ENCODE measurements at places on chromosomes 3 and 15. TPM values are rescaled to one million over a fixed set of nuclear protein-coding genes. Genes with fewer than 3 reads are reported as not detected.

DNA sequence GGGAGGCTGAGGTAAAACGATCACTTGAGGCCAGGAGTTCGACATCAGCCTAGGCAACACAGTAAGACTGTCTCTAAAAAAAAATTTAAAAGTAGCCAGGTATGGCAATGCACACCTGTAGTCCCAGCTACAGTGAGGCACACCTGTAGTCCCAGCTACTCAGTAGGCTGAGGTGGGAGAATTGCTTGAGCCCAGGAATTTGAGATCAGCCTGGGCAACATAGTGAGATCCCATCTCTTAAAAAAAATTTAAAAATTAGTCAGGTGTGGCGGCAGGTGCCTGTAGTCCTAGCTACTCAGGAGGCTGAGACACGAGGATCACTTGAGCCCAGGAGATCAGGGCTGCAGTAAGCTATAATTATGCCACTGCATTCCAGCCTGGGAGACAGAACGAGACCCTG, 6.8 kb downstream of the MESD start:
- H3K4me3 ChIP-seq, result no peak overlapping the region
- peaks cover 9% of the 10 kb centered on the region for H3K4me1 ChIP-seq
- no peaks in the 10 kb centered on the region for H3K27me3 ChIP-seq
- no peaks in the 10 kb centered on the region for H3K36me3 ChIP-seq

GRCh38 chr3:140086642-140087041, 151.7 kb downstream of the CLSTN2 start:
- H3K4me3 ChIP-seq, result no peak overlapping the region
- no peaks in the 10 kb centered on the region for H3K4me1 ChIP-seq
- no peak overlapping the region for H3K27ac ChIP-seq
- no peaks in the 10 kb centered on the region for H3K36me3 ChIP-seq
- no peaks in the 10 kb centered on the region for H3K27me3 ChIP-seq

GRCh38 chr3:21392526-21392925, 358.5 kb downstream of the ZNF385D start:
- DNase-seq, result no peak
- H3K4me3 ChIP-seq, result no peak overlapping the region
- H3K36me3 ChIP-seq, result no peaks in the 10 kb centered on the region
- H3K4me1 ChIP-seq, result no peaks in the 10 kb centered on the region
- H3K27me3 ChIP-seq, result no peaks in the 10 kb centered on the region
- H3K27ac ChIP-seq, result no peak overlapping the region

DNA sequence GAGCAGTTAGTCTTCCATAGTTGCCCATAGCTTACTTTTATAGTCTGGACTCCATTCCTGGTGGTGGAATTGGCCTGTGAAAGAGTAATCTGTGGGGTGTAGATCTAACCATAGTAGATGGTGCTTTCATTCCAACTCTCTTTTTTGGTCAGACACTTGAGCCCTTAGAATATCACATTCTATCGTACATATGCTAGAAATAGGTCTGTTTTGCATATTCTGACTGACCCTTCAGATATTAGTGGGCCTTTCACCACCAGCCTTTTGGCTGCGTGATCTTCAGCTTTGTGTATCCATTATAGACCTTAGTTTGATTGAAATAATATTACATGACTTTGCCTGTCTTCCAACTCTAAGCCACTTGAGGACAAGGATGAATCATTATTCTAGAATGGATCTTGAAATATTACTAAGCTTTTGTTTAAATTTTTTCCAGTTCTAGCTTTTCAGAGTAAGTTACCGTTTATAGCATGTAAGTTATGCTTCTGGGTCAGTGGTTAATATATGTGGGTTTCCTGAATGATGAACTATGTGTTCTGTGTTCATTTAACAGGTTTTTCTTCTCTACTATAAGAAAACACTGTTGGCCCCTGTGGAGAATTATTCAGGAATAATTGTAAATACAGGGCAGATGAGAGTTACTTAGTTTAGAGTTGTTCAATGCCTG, 8.7 kb downstream of the RAB7A start:
- peak overlapping the region; percentile 99 for H3K27ac ChIP-seq
- H3K36me3 ChIP-seq, result no peaks in the 10 kb centered on the region
- H3K27me3 ChIP-seq, result no peaks in the 10 kb centered on the region
- peaks cover 74% of the 10 kb centered on the region for H3K4me1 ChIP-seq
- no peak for DNase-seq

DNA sequence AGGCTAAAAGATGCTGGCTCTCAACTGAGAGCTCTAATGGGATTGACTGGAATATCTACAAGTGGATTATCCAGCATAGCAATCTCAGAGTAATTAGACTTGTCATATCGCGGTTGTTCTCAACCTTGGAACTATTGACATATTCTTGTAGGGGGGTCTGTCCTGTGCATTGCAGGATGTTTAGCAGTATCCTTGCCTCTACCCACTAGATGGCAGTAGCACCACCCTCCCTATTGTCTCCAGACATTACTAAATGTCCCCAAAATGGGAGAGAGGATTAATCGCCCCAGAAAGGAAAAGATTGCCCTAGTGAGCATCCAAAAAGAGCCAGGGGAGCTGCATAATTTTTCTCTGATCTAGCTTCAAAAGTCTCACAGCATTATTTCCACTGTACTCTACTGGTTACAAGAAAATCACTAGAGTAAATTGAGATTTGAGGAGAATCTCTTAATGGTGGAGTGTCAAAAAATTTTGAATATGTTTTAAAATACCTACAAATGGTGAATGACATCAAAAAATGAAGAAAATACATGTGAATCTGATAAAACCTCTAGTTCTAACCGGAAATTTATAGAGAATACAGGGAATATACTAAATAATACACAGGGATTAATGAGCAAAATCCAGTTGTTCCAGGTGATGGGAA, 388.2 kb upstream of the AGTR1 start:
- no peak overlapping the region for H3K4me3 ChIP-seq
- H3K27ac ChIP-seq, result no peak overlapping the region
- DNase-seq, result no peak
- H3K27me3 ChIP-seq, result no peaks in the 10 kb centered on the region
- no peaks in the 10 kb centered on the region for H3K36me3 ChIP-seq

DNA sequence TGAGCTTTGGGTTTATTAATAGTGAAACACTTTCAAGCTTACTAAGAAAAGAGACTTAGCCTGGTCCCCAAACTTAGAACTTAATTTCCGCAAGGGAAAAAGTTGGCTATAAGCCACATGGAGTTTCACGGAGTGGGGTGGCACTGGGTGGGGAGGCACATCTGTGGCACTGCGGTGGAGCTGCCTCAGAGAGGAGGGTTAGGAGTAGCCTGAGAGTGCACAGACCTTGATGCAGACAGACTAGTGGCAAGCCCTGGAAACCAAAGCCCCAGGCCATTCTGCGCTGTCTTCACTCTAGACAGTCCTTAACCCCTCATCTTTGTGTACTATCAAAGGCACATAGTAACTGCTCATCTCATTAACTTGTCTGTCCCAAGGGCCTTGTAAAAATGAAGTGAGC, 22.0 kb downstream of the CXCR6 start:
- no peaks in the 10 kb centered on the region for H3K27me3 ChIP-seq
- H3K27ac ChIP-seq, result peak overlapping the region; percentile 97
- H3K36me3 ChIP-seq, result no peaks in the 10 kb centered on the region
- peaks cover 49% of the 10 kb centered on the region for H3K4me1 ChIP-seq
- H3K4me3 ChIP-seq, result no peak overlapping the region

DNA sequence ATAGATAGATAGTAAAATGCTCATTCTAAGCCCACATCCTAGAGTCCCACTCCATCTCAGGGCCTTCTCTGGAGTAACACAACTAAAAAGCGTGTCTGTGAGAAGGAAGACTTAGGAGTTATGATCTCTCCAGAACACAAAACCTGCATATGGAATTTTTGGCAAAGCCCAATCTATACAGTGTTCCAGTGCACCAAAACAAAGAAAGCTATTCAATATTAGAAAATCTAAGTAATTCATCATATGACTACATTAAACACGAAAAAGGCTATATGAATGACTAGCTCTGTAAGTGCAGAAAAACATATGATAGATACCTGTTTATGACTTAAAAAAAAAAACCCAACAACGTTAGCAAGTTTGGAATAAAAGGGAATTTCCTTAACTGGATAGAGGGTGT, 27.7 kb downstream of the MTMR10 start:
- H3K4me1 ChIP-seq, result peaks cover 36% of the 10 kb centered on the region
- no peak for DNase-seq
- no peaks in the 10 kb centered on the region for H3K27me3 ChIP-seq
- H3K4me3 ChIP-seq, result no peak overlapping the region

DNA sequence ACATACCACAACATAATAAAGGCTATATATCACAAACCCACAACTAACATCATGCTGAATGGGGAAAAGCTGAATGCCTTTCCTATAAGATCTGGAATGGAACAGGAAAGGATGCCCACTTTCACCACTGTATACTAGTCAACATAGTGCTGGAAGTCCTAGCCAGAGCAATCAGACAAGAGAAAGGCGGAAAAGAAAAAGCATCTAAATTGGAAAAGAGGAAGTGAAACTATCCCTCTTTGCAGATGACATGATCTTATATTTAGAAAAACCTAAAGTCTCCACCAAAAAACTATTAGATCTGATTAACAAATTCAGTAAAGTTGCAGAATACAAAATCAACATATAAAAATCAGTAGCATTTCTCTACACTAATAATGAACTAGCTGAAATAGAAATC, 14.6 kb upstream of the PIK3CA start:
- H3K4me3 ChIP-seq, result no peak overlapping the region
- no peaks in the 10 kb centered on the region for H3K27me3 ChIP-seq
- no peak overlapping the region for H3K27ac ChIP-seq
- H3K36me3 ChIP-seq, result no peaks in the 10 kb centered on the region
- DNase-seq, result no peak

Gene LIPC
- not detected for total RNA-seq

Gene IQCF5
- not detected for total RNA-seq

Gene IL17RB
- total RNA-seq, result 0.41 TPM

All from gastrocnemius medialis (tissue), 4 donors.